ENCODE measurements at places on chromosomes 16 and 17. TPM values are rescaled to one million over a fixed set of nuclear protein-coding genes. Genes with fewer than 3 reads are reported as not detected.

DNA sequence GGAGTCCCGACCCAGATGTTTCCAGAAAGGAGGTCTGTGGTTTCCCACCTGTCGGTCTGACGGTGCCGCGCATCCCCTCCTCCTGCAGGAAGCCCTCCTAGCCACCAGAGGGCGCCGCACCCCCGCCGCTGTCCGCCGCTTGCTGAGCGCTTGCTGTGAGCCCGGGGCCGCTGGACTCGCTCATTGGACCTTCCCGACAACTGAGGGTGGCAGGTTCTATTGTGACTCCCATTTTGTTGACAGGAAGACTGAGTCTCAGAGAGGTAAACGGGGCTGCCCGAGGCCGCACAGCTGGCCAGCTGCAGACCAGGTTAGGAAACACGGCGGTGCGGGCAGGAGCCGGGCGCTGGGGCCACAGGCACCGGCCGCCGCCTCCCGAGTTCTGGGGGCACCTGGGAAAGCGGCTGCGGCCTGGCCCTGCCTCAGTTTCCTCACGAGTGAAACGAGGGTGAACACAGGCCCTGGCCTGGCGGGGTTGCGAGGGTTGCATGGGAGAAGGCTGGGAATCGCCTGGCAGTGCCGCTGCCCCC is 191.1 kb upstream of the CIBAR2 start:
- DNase-seq: peak; percentile 81

The CBFA2T3 gene
- total RNA-seq: 2.8 TPM

DNA sequence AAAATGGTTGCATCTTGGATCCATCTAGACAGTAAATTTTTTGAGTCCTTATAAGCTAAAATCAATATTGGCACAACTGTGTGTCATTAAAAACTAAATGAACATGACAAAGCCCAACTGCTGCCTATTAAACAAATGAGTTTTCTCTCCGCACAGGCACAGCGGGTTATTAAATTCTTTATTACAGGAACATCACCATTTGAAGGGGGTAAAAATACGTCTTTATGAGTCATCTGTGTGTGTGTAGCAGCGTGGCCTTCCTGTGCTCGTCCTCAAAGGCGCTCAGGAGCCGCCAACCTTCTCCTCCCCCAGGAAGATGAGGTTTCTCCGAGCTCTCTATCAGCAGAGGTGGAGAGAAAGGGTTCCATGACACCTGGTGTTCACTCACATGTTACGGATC is 62.6 kb upstream of the SDK2 start:
- DNase-seq: no peak

DNA sequence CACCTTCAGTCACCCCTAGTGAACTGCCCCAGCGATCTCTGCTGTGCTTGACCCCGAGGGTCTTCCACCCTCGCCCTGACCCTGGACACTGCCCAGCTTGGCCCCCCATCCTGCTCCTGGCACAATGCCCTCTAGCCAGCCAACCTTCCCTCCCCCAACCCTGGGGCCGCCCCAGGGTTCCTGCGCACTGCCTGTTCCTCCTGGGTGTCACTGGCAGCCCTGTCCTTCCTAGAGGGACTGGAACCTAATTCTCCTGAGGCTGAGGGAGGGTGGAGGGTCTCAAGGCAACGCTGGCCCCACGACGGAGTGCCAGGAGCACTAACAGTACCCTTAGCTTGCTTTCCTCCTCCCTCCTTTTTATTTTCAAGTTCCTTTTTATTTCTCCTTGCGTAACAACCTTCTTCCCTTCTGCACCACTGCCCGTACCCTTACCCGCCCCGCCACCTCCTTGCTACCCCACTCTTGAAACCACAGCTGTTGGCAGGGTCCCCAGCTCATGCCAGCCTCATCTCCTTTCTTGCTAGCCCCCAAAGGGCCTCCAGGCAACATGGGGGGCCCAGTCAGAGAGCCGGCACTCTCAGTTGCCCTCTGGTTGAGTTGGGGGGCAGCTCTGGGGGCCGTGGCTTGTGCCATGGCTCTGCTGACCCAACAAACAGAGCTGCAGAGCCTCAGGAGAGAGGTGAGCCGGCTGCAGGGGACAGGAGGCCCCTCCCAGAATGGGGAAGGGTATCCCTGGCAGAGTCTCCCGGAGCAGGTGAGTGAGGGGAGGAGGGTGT is at the start of gene TNFSF13:
Gene TNFSF13 (plus strand): TSS at position 207 of the 776 bp plus-strand sequence. CDS start 290 bp downstream, at position 497.
- DNase-seq: no peak

GRCh38 chr16:74718741-74719610 is 18.3 kb upstream of the MLKL start:
- DNase-seq: no peak

- no peak for DNase-seq
These were observed 30.6 kb downstream of the IL21R start for GRCh38 chr16:27432558-27432957.

- peak; percentile 74 for DNase-seq
These were observed 13.4 kb downstream of the FLYWCH1 start for GRCh38 chr16:2924901-2925755.
